ENCODE measurements at places on chromosomes 3 and 15.

DNA sequence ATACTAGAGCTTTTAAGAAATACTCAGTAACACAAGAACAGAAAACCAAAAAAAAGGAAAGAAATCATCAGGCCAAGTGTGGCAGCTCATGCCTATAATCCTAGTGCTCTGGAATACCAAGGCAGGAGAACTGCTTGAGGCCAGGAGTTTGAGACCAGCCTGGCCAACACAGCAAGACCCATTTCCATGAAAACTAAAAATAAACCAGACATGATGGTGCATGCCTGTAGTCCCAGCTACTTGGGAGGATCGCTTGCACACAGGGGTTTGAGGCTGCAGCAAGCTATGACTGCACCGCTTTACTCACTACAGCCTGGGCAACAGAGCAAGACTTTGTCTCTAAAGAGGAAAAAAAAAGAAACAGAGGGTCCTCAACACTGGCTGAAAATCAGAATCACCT is 18.2 kb downstream of the TASOR start:
- no peak for DNase-seq

DNA sequence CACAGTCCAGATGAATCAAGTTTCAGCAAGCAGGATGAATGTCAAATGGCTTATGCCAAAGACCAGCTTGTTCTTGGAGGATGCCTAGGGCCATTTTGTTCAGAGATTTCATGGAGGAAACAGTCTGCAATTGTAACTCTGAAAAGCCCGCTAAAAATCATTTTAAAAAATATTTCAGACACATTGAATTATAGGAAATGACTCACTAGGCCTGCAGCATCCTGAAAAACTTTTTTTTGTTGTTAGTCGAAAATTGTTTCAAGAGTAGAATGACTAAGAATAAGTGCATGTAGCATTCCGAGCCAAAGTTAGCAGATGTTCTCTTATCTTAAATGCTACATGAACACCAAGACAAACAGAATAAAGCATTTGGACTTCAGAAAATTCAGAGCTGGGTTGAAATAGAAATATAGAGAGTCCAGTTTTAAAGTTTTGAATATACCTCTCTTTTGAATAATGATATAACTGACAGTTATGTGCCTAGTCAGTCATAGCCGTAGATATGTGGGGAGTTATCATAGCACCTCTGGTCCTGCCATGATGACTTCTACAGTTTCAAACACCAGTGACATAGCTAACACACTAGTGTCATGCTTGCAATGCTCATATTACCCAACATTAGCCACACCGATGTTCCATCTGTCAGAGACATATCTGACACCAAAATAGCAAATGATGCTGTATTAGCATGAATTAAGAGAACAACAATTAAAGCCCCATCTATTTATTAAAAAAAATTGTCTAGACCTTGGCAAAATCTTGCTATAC is 1462.8 kb upstream of the GBE1 start:
- DNase-seq: no peak

GRCh38 chr3:52769786-52770455 is 819 bp downstream of the NEK4 start:
- no peak for DNase-seq

DNA sequence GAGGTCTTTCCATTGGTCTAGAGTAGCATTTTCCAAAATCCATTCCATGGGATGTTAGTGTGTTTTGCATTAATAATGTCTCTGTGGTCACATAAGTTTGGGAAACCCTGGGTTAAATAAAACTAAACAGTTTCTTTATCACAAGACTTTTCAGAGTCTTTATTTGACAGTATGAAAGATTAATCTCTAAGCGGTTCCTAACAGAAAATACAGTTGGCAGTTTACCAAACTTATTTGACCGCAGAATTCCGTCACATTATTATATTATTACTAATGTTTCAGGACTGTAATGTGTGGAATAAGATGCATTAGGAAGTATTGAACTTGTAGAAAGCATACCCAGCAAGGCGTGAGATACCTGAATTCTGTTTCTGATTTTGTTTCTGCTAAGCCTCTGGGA is 71.5 kb upstream of the ADAMTSL3 start:
- no peak for DNase-seq

DNA sequence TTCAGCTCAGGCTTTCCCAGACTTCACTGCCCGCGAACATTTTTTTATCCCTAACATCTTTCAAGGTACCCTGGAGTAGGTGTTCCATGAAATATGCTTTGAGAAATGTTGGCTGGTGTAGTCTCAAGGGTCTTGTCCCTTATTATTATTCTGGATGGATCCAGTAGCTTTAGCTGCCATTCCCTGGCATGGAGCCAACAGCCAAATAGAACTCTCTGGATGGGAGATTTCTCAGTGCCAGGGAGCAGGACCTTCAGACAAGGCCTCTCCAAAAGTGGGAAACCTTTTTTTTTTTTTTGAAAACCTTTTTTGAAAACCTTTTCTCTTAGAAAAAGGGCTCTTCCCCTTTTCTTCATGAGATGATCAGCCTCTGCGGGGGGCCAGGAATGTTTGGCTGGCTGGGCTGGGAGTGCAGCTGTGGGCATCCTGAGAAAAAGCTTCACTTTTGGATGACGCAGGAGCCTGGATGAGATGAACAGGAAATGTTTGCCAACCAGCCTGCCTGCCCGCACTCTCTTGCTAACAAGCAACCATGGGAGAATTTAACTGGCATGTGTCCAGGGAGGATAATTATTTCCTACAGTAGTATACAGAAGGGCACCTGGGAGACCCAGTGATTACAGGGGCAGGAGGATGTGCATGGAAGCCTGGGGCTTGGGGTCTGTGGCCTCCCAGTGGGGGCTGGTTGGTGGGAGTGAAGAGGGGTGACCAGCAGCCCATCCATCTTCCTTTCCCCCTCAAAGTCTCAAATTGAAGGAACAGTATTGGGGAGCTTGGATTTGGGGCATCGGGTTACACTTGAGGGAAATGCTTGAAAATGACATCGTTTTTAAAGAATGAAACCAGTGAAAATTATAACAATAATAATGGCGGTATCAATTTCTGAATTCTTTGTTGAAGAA is 109.1 kb upstream of the LRIG1 start:
- no peak for DNase-seq

DNA sequence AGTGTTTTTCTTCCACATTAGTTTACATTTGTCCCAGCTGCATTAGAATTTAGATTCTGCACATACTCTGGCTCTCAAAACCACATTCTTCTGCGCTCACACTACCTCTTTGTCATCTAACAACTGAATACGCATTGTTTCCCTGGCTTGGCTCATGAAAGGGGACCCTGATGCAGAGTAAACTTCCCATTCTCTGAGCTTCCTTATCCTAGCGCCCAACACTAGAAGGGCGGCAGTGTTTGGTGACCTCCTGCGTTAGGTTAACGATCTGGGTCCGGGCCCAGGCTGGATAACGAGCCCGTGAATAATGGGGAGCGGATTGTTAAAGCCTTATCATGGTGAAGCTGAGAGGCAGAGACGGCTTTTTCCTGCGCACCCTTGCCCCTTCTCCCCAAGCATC is 63.9 kb downstream of the ETV5 start:
- no peak for DNase-seq

GRCh38 chr3:174397848-174398247 is 461.3 kb upstream of the NAALADL2 start:
- no peak for DNase-seq

DNA sequence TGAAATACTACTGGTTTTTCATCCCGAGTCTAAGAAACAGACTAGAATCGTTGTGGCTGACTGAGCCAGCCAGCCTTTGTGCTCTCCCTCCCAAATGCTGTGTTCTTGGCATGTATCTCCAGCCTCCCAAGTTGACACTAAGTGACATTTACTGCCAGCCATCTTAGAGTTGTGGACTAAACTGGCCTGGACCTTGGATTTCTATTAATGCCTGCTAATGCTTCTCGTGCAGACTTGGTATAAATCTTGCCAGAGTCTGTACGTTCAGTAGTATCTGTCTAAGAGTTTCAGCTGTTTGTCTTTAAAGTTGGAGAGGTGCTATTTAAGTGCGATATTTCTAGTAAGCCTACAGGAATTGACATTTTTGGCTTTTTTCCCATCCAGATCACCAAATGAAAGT is 166.6 kb upstream of the BHLHE40 start:
- no peak for DNase-seq

DNA sequence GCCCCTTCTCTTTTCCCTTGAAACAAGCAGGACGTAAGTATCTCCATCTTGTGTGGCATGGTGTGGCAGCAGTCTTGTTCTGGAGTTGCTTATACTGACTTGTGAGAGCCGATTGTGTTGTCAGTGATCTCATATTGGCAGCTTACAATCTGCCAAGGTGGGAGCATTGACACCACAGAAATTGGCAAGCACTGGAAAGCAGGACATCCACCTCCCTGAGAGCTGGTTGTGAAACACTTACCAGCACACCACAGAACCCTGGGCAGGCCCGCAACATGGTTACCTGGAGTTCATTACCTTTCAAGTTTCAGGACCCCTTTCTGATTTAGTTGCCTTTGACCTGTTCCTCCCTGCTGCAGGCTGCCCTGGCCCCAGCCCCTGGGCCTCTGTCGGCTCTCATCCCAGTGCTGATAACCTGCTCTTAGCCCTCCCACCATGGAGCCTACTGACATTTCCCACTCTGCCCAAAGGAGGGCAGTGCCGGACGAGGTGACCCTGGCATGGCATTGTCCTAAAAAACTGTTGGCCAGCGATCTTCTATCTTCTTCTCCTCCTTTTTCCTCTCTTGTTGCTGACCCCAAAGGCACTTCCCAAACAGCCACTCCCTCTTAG is 10.6 kb upstream of the ATP2B2 start:
- DNase-seq: no peak

- DNase-seq: no peak
Measured at GRCh38 chr15:78210349-78210717, 24.0 kb downstream of the ACSBG1 start.

Measured in activated T-cell treated with anti-CD3 and anti-CD28 coated beads, Interleukin-2, amount 50 U/mL, for 4 hours (primary cell).